ENCODE measurements at places on chromosomes 6 and 20.

DNA sequence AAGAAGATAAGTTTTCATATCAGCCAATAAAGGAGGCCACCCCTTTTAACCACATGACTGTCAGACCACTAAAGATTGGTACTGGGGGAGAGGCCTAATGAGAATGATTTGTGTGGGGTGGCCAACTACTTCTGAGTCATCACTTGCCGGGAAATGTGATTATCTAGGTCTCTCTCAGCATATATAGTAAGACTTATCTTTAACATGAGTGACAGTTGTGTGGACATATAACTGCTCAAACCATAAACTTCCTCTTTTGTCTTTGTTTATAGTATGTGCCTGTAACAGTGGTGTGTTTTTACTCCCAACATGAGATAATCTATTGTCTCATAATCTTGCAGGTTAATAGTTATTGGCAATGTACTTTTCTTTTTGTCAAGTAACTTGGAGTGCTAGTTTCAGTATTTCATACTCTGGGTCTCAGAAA lies 312.4 kb downstream of the CDKAL1 start:
- no peak for DNase-seq

- no peak for DNase-seq
Measured at GRCh38 chr6:15369838-15370237, 124.0 kb downstream of the JARID2 start.

DNA sequence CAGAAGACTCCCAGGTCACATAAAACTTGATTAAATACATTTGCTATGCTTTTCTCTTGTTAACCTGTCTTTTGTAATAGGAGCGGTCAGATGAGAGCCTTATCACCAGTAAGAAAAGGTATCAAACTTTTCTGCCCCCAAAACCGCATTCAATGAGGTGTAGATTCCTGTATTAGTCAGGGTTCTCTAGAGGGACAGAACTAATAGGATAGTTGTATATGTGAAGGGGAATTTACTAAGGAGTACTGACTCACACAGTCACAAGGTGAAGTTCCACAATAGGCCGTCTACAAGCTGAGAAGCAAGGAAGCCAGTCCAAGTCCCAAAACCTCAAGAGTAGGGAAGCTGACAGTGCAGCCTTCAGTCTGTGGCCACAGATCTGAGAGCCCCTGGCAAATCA lies 32.7 kb downstream of the PTPRK start:
- no peak for DNase-seq

DNA sequence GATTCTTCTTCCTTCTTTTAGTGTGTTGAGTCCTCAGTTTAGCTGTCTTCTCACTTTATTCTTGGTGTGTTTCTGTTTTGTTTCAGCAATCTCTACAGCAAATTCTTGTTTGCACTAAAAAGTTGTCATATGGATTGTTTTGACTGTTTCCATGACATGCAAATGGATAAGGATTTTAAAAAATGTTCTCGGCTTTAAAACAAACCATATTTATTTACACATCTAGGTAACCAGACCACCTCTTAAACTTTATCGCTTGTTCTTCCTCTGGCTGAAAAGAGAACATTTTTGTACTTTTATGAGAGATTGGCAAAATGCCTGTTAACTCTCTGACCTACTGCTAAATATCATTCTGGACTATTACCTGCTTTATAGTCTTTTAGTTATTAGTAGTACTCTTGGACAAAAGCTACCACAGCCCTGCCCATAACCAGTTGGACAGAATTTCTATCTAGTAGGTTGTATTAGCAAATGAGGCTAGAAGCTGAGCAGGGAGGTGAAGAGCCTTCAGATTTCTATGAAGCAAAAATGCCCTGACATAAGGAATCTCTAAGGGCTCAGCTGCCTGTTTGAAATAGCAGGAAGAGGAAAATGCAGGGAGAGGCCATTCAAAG lies 268.3 kb downstream of the CD109 start:
- no peak for DNase-seq

DNA sequence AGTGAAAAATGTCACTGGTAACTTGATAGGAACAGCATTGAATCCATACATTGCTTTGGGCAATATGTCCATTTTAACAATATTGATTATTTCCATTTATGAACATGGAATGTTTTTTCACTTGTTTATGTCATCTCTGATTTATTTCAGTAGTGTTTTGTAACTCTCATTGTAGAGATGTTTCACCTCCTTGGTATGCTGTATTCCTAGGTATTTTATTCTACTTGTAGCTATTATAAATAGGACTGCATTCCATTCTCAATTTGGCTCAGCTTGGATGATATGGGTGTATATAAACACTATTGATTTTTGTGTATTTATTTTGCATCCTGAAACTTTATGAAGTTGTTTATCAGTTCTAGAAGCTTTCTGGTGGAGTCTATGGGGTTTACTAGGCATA lies 730.3 kb downstream of the DOK5 start:
- DNase-seq: no peak

DNA sequence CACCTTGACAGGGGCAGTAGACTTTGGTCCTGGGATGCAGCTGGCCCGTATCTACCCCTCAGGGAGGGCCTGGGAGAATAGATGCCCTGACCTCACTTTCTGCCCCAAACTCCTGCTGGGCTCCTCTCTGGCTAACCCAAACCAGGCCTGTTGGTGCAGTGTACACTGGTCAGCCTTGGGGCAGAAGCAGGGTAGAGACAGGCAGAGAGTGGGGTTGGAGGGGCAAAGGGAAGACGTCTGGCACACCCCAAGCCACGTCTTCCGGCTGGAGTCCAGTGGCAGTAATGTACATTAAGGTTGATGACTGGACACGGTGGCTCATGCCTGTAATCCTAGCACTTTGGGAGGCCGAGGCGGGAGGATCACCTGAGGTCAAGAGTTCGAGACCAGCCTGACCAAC lies 9.3 kb downstream of the DDR1 start:
- DNase-seq: no peak

DNA sequence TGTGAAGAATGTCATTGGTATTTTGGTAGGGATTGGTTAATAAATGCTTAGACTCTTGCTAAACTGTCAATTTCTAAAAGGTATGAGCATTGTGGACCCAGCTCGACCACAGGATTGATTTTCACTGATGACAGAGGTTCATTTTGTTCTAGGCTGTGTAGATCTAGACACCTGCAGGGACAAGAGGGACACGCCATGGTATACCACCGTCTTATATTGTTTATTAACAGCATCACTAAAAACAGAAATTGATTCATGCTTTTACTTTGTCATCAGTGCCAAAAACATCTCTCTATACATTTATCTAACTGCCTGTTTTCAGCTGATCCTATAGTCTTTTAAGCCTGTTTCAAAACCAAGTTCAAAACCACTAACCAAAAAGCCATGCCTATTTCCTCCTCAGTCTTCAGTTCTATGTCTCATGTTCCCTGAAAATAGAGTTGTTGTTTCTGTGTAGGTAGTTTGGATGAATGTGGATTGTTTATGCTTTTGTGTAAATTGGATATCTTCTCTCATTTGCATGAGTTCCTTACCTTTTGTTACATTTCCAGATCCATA lies 109.8 kb downstream of the JAG1 start:
- DNase-seq: no peak

- DNase-seq: no peak
Measured at GRCh38 chr20:49447946-49448809, 34.3 kb downstream of the KCNB1 start.

GRCh38 chr6:135195522-135195921 lies 14.4 kb downstream of the MYB start:
- no peak for DNase-seq

DNA sequence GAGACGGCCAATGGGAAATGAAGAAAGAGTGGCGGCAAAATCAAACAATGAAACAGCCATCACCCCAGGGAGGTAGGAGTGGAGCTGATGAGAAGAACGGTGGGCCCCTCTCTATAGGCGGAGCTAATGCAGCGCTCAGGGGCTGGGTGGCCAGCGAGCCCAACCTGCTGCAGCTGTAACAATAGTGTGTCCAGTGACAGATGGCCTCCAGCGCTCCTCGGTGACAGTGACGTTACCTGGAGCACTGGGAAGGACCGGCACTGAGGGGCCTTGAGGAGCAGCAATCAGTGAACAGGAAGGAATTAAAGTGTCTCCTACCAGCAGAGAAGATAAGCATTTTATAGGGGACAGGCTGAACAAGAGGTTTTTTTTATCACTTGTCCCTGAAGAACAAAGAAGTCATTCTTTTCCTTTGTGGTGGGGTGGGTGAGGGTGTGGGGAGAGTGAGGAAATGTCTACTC lies 81.6 kb downstream of the FOXA2 start:
- DNase-seq: no peak

DNA sequence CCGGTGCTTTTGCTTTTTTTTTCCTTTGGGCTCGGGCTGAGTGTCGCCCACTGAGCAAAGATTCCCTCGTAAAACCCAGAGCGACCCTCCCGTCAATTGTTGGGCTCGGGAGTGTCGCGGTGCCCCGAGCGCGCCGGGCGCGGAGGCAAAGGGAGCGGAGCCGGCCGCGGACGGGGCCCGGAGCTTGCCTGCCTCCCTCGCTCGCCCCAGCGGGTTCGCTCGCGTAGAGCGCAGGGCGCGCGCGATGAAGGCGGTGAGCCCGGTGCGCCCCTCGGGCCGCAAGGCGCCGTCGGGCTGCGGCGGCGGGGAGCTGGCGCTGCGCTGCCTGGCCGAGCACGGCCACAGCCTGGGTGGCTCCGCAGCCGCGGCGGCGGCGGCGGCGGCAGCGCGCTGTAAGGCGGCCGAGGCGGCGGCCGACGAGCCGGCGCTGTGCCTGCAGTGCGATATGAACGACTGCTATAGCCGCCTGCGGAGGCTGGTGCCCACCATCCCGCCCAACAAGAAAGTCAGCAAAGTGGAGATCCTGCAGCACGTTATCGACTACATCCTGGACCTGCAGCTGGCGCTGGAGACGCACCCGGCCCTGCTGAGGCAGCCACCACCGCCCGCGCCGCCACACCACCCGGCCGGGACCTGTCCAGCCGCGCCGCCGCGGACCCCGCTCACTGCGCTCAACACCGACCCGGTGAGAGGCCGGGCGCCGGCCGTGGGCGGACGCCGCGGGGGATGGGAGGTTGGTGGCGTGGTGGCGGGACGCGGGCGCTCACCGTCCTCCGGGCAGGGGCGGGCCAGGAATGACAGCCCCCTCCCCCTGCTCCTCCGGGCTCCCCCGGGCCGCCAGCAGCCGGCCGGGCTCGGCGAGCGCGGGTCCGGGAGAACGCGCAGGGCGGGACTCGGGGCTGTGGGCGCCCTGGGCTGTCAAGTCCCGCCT lies 606 bp downstream of the ID4 start:
- no peak for DNase-seq

GRCh38 chr6:69953491-69953890 lies 87.1 kb downstream of the COL19A1 start:
- no peak for DNase-seq

- no peak for DNase-seq
Measured at GRCh38 chr6:10382728-10383330, 32.0 kb downstream of the TFAP2A start.

DNA sequence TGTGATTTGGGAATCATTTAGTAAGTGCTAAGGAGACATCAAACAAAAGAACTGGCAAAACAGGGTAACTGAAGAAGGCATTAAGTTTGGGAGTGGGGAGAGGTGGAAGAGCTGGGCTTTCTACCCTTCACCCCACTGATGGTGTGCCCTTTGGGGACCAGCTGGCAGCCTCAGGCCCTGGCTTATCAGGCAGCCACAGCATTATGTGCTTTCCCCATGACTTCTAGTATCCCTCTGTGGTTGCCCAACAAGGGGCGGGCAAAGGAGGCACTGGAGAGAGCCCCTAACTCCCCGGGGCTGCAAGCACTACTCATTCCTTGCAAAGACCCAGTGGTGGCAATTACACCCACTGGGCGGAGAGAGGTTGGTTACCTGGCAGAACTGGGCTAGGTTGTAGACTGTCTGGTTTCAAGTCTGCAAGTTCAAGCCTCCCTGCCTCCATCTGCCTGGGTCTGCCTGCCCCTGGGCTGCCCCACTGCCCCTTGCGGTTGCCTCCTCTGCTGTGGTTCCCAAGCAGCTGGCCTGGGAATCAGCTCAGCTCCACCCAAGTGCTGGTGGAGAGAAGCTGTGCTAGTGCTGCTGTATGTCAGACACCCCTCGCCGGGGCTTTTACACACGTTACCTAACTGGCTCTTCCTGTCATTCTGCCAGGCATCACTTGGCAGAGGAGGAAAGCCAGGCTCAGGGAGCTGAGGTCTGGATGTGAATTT lies 29.9 kb downstream of the KCNK5 start:
- DNase-seq: no peak

DNA sequence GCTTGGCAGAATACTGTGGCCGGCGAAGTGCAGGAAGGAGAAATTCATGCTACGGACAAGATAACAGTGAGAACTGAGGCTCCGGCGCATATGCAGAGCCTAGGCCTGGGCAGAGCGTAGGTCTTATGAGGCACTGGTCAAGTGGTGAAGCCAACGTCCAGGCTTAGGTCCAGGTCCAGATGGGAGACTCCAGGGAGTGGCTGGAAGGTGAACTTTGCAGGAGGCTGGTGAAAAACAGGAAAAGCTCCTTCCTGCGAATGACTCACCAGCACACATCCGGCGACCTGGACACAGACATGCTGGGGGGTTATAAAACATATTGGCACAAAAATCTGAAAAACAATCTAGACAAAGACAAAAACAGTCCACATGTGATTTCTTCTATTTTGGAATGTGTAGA lies 15.4 kb downstream of the C6orf141 start:
- DNase-seq: no peak

GRCh38 chr20:17967521-17968365 lies 851 bp downstream of the SNX5 start:
- DNase-seq: no peak

DNA sequence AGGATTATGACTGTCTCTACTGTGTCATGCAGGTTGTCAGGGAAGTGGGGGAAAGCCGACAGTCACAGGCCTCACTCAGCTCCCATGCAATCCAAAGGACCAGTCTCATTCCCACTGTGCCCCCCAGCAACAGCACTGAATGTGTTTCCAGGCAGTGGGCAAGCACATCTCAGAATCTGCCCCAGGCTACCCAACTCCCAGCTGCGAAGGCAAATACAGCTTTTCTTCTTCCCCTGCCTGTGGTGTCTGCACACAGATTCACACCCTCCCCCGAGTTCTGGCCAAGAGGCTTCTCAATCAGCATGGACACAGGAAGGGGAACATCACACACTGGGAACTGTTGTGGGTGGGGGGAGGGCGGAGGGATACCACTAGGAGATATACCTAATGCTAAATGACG lies 75.3 kb downstream of the SNAP91 start:
- no peak for DNase-seq

DNA sequence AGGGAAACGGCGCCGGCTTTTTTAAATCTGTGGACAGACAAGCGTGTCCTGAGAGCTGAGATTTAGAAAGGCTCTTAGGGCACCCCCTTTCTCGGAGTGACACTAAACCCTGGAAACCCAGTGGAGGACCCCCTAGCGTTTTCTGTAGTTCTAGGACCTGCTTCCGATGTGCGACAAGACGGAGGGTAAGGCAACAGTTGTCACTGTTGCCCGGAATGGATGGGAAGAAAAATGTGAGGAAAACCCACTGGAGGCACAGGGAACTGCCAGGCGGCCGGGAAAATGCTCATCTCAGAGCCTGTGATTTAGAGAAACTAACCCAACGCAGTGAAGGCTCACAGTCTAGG lies 551 bp upstream of the ATP5F1E start:
- no peak for DNase-seq

GRCh38 chr6:71678091-71678490 lies 208.3 kb upstream of the RIMS1 start:
- DNase-seq: no peak

- no peak for DNase-seq
Measured at GRCh38 chr6:64439274-64439673, 803.7 kb downstream of the PHF3 start.
